ENCODE measurements at places on chromosomes 12 and 14. TPM values are rescaled to one million over a fixed set of nuclear protein-coding genes. Genes with fewer than 3 reads are reported as not detected.

The APOLD1 gene
- 11.7 TPM for total RNA-seq

The OTUB2 gene
- total RNA-seq: 1.6 TPM

The AVPR1A gene
- total RNA-seq: 7.7 TPM

The KRT7 gene
- total RNA-seq: not detected

The MFAP5 gene
- 3.2 TPM for total RNA-seq

The SOAT2 gene
- 0.53 TPM for total RNA-seq

The FAM181A gene
- total RNA-seq: 0.77 TPM

The JPH4 gene
- 9.2 TPM for total RNA-seq

The KRT3 gene
- not detected for total RNA-seq

Data from ovary (tissue), 10 donors.